CD4-positive, CD25-positive, alpha-beta regulatory T cell (primary cell): ENCODE measurements at places on chromosomes 12 and 14. TPM values are rescaled to one million over a fixed set of nuclear protein-coding genes. Genes with fewer than 3 reads are reported as not detected.

DNA sequence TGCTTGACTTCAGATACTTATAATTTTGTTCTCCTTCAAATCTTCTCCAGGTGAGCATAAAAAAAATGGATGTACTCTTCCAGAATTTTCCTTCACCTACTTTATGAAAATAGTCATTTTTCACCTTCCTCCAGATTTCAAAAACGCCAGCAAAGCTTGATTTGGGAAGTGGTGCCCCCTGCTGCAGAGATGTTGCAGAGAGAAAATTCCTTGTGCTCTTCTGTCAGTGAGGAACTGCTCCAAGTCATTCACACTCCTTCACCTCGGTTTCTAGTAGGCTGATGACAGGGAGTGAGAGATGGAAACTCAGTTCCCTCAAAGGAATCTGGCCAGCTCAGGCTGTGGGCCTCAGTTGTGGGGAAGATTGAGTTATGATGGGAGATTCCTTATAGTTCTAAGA is 24.2 kb upstream of the RNASE3 start:
- no peak for DNase-seq
- no peak overlapping the region for H3K27ac ChIP-seq
- H3K27me3 ChIP-seq: peaks cover 11% of the 10 kb centered on the region
- H3K4me1 ChIP-seq: no peaks in the 10 kb centered on the region
- no peaks in the 10 kb centered on the region for H3K36me3 ChIP-seq

- H3K4me1 ChIP-seq: peaks cover 39% of the 10 kb centered on the region
- DNase-seq: no peak
- H3K27ac ChIP-seq: peak overlapping the region; percentile 94
- H3K36me3 ChIP-seq: no peaks in the 10 kb centered on the region
- no peaks in the 10 kb centered on the region for H3K27me3 ChIP-seq
- no peak overlapping the region for H3K4me3 ChIP-seq
These were observed 17.6 kb downstream of the NINJ2 start for GRCh38 chr12:645563-646071.

DNA sequence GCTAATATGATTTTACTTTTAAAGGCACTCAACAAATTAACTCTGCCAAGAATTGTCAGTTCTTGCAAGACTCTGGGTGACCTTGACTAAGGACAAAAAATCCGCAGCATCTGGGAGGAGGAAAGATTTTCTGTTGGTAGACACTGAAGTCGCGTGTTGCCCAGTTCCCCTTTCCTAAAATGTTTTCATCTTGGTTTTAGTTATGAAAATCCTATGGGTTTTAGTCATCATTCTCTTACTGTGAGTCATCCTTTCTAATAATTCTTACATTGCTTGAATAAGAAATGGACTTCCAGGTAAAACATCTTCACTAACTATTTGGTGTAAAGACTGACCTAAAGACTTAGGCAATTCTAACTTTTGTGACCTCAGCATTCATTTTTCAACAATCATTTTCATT is 9.1 kb downstream of the GSG1 start:
- DNase-seq: no peak
- H3K4me3 ChIP-seq: no peak overlapping the region
- no peak overlapping the region for H3K27ac ChIP-seq
- no peaks in the 10 kb centered on the region for H3K27me3 ChIP-seq

- no peaks in the 10 kb centered on the region for H3K36me3 ChIP-seq
- no peaks in the 10 kb centered on the region for H3K4me1 ChIP-seq
- DNase-seq: no peak
- no peak overlapping the region for H3K4me3 ChIP-seq
- H3K27me3 ChIP-seq: no peaks in the 10 kb centered on the region
These were observed 263.4 kb upstream of the PLEKHG7 start for GRCh38 chr12:92439420-92439805.

DNA sequence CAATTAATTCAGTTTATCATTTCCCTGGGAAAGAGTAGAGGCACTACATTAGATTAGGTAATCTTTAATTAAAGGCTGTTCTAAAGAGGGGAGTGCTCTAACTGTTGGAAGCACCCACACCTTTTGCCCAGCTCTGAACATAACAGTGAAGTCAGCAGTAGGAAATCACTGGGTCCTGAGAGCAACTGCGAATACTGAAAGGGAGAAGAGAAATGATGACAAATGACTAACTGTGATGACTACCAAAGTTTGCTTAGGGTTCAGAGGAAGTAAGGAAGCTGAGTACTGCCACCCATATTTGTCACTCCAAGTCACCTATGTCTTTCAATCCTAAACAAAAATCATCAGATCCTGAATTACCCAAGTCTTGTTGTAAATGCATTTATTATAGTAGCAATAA is 140.6 kb downstream of the EPS8 start:
- DNase-seq: no peak
- H3K4me1 ChIP-seq: no peaks in the 10 kb centered on the region
- H3K27ac ChIP-seq: no peak overlapping the region
- H3K27me3 ChIP-seq: no peaks in the 10 kb centered on the region

- no peak for DNase-seq
- H3K4me1 ChIP-seq: no peaks in the 10 kb centered on the region
- H3K4me3 ChIP-seq: no peak overlapping the region
- no peaks in the 10 kb centered on the region for H3K36me3 ChIP-seq
- no peak overlapping the region for H3K27ac ChIP-seq
- H3K27me3 ChIP-seq: no peaks in the 10 kb centered on the region
These were observed 18.0 kb upstream of the CMKLR1 start for GRCh38 chr12:108356835-108357806.

The RBMS2 gene
- total RNA-seq: 3.1 TPM

GRCh38 chr14:71623939-71624338 is 308.3 kb upstream of the RGS6 start:
- H3K4me1 ChIP-seq: no peaks in the 10 kb centered on the region
- H3K27ac ChIP-seq: no peak overlapping the region
- peaks cover 13% of the 10 kb centered on the region for H3K36me3 ChIP-seq
- H3K27me3 ChIP-seq: no peaks in the 10 kb centered on the region
- DNase-seq: no peak

DNA sequence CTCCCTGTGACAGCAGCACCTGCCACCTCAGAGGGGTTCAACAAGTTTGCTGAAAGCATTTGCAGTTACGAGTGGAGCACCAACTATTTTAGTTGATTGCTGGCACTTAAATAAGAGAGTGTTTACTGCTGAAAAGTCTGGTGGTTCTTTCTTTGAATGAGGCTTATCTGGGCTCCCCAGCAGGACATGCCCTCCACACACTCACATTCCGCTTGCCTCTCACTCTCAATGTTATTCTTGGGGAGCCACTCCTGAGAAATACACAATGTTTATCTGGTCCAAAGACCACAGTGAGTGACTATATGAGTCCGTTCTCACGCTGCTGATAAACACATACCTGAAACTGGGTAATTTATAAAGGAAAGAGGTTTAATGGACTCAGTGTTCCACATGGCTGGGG is 31.9 kb downstream of the NT5DC3 start:
- no peaks in the 10 kb centered on the region for H3K27me3 ChIP-seq
- H3K36me3 ChIP-seq: peaks cover 3% of the 10 kb centered on the region
- DNase-seq: no peak
- no peak overlapping the region for H3K4me3 ChIP-seq

The LBHD2 gene
- total RNA-seq: not detected

DNA sequence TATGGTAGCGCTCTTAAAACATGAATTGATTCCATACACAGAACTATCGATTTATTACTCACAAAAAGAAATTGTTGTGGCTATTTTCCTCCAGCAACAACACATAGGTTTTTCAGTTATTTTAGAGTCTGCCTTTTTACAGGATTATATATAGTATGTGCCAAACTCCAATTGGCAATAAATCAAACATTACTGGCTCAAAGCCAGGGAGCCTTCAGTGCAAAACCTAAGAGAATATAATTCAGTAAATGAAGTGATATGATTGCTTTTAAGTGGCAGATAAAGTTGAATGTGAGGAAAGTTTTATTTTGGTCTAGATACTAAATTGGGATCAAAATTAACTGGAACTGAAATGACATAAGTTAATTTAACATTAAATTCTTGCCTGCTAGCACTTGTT is 234.8 kb downstream of the PIK3C2G start:
- no peak overlapping the region for H3K27ac ChIP-seq
- H3K4me3 ChIP-seq: no peak overlapping the region
- H3K36me3 ChIP-seq: no peaks in the 10 kb centered on the region
- no peaks in the 10 kb centered on the region for H3K27me3 ChIP-seq

DNA sequence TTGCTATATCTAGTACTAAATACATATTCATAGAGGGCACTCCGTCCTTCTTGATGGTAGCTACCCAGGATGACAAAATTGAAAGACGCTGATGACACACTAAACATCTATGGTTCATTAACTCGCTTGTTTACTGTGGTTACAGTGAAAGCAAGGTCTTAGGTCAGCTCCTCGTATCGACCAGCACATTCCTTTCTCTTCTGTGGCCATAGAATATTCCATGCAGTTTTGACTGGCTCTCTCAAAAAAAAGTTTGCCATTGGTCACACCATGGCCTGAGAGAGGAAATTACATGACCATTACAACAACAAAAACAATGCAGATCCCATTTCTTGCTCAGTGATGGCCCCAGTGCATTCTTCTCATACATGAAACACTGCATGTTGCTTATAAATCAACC is 411.4 kb upstream of the SOX5 start:
- H3K4me3 ChIP-seq: no peak overlapping the region
- H3K36me3 ChIP-seq: no peaks in the 10 kb centered on the region
- DNase-seq: no peak
- H3K27ac ChIP-seq: no peak overlapping the region
- H3K4me1 ChIP-seq: no peaks in the 10 kb centered on the region
- no peaks in the 10 kb centered on the region for H3K27me3 ChIP-seq

GRCh38 chr12:56448860-56449621 is at the start of gene TIMELESS:
TIMELESS (minus strand) TSS chr12:56449426; CDS start chr12:56434170, 15,256 bp downstream.
- H3K4me1 ChIP-seq: peaks cover 5% of the 10 kb centered on the region
- no peaks in the 10 kb centered on the region for H3K36me3 ChIP-seq
- peak within 1 kb of the TSS; percentile 80 for H3K27ac ChIP-seq
- H3K27me3 ChIP-seq: no peaks in the 10 kb centered on the region

The HSP90AA1 gene
- total RNA-seq: 653 TPM

The PCK2 gene
- 21.0 TPM for total RNA-seq

DNA sequence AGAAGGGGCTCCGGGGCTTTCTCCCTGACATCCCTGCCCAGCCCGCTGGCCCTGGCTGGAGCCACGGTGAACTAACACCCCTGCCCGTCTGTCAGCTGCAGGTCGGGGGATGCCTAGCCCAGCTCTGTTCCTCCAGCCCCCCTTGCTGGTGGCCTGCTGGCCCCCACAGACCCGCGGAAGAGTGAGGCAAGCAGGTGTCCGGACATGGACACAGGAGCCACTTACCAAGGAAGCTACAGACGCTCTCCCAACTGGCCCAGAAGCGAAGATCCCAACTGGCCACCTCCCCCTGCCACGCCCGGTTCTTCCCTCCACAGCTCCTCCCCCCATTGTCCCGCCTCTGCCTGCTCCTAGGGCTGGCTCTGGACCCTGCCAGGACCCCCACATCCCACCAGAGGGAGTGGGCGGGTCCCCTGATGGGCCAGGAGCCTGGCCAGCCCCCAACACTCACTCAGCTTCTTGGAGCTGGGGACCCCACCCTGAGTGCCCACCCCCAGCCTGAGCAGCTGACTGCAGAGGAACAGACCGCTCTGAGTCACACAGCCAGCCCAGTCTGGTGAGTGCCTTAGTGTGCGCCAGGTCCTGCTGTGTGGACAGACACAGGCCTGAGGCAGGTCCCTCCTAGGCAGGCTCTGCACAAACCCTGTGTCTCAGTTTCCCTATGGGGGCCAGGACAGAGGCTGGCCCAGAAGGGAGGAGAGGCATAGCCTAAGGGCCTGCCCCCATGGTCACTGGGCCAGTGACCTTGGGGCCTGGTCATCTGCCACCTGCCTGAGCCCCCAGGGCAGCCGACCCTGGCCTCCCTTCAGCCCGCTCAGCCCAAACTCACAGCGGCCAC is 7.7 kb downstream of the AHNAK2 start:
- no peaks in the 10 kb centered on the region for H3K4me1 ChIP-seq
- no peak overlapping the region for H3K4me3 ChIP-seq
- DNase-seq: no peak
- no peaks in the 10 kb centered on the region for H3K27me3 ChIP-seq

DNA sequence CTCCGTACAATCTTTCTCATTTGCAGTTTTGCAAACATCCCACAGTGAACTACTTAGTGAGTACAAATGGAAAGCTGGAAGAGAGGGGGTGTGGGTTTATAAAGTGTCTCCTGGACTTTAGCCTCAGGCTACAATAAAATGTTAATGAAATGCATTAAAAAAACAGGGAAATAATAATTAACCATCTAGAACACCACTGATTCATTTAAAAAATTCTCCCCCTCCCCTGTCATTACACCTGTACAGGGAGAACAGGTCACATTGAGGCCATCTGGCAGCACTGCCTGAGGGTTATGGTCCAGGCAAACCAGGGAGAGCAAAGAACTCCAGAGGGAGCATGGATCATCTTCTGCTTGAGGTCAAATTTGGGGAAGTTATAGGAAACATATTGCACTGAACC is 96.3 kb downstream of the TSPAN8 start:
- H3K27me3 ChIP-seq: no peaks in the 10 kb centered on the region
- no peak overlapping the region for H3K27ac ChIP-seq
- H3K4me1 ChIP-seq: no peaks in the 10 kb centered on the region
- DNase-seq: no peak

The AREL1 gene
- total RNA-seq: 47.0 TPM

GRCh38 chr12:111767362-111768158 is 827 bp downstream of the ALDH2 start:
- H3K4me3 ChIP-seq: no peak overlapping the region
- H3K27ac ChIP-seq: no peak overlapping the region
- no peak for DNase-seq

DNA sequence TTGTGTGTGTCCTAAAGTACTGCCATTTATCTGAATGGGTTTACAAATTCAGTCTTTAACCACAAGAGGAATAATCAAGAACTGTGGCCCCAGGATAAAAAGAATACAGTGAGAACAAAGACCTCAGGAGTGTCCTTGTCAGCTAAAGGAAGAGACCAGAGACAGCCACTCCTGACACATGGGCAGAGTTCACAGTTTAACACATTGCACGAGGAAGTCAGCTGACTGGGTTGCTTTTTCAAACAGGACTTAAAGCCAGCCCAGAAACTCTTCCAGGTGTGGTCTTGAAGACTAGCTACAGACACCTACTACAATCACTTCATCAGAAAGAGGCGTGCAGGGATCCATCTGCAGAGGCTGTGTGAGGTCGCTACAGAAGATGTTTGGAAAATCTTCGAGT is 42.8 kb downstream of the GNS start:
- no peaks in the 10 kb centered on the region for H3K27me3 ChIP-seq
- peaks cover 4% of the 10 kb centered on the region for H3K4me1 ChIP-seq
- no peak overlapping the region for H3K27ac ChIP-seq
- DNase-seq: peak; percentile 30

GRCh38 chr12:57218030-57218853 is 1.6 kb downstream of the NXPH4 start:
- H3K4me3 ChIP-seq: no peak overlapping the region
- peaks cover 47% of the 10 kb centered on the region for H3K4me1 ChIP-seq
- no peak for DNase-seq
- H3K27me3 ChIP-seq: peaks cover 53% of the 10 kb centered on the region

DNA sequence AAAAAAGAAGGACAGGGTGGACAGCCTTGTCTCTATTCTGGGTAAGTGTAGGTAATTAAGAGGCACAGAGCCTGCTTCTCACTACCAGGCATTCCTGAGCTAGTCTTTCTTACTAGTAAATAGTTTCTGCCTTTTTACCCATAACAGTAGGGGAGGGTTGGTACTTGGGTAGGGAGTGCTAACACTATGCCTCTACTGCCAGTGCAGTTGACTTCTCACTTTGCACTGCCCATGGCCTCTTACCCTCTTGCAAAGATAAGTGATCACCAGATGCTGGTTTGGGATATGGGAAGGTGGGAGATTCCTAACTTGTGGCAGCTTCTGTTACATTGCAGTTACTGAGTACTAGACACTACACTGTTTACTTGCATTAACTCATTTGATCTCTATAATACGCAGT is 11.6 kb downstream of the AHSA1 start:
- DNase-seq: no peak
- H3K4me3 ChIP-seq: no peak overlapping the region
- H3K27me3 ChIP-seq: no peaks in the 10 kb centered on the region
- H3K4me1 ChIP-seq: no peaks in the 10 kb centered on the region

The EIF5 gene
- total RNA-seq: 675 TPM
